ENCODE measurements at places on chromosomes 2 and 18.

DNA sequence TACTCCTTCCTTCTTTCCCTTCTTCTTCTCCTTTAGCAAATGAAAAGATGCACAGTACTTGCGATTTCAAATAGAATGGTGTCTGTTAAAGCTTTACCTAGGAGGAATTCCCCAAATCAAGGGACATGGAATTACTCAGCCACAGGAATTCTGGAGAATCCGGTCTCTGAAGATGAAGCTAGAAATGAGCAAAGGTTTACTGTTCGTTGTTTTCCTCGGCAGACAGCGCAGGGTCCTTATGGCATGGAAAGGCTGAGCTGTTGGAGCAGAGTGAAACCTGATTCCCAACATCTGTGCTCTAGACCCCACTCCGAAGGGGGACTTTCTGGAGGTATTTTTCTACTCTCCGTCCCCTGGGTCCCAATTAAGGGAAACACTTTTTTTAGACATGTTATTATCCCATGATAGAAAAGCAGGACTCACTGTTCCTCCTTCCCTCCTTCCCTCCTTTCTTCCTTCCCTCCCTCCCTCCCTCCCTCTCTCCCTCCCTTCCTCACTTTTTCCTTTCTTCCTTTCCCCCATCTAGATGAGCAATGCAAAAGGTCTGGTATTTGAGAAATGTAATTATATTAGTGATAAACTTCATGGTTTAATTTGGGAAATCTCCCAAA is 47.1 kb downstream of the CDCA7 start:
- DNase-seq: no peak

GRCh38 chr2:105576440-105577241 is 168.1 kb upstream of the NCK2 start:
- DNase-seq: peak; percentile 50

DNA sequence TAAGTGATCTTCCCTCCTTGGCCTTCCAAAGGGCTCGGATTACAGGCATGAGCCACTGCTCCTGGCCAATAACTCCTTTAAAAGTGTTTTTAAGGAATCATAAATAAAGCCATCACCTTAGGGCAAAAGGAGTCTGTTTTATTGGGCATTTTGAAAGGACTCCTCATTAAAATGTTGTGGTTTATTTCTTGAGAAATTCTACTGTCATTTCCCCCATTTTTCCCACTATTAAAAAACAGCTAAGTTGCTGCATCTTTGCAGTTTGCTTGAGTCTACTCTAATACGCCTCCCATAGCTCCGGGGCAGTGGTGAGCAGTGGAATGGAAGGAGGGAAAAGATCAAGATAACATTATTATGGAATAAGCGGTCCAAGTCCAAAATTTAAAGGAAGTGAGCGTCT is 293.2 kb downstream of the PIEZO2 start:
- DNase-seq: no peak

DNA sequence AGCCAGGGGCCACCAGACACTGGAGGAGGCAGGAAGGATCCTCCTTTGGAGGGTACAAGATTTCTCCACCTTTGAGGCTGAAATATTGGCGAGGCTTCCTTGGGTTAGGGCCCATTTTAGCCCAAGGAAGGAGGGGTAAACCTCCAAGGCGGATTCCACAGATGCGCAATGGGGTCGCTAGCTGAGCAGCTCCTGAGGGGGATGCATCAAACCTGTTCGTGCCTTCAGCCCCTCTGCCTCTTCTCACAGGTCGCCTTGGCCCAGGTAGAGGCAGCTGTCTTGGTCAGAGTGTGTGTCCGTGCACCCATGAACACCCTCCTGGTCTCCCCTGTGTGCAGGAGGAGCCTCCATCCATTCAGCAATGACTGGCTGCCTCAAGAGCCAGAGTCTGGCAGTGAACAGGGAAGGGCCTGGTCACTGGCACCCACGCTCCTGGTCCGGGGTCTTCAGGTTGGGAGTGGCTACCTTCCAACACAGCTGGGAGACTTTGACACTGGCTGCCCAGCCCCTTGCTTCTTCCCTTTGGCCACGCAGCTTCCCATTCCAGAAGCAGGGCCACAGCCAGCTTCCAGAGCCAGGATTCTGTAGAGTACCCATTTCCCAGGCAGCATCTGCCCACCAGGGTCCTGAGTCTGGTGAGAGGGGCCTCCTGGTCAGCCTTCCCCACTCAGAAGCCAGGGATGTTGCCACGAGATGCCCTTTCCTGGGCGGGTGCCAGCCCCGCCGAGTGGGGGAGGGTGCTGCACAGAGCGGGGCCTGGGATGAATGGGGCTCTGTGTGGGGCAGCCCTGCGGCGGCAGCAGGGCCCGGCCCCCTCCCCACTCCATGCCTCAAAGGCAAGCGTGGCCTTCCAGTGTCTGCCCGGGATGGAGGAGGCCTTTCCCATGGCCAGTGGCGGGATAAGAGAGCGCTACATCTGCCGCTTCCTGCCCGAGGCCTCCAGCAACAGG is 95.8 kb upstream of the GPC1 start:
- no peak for DNase-seq

DNA sequence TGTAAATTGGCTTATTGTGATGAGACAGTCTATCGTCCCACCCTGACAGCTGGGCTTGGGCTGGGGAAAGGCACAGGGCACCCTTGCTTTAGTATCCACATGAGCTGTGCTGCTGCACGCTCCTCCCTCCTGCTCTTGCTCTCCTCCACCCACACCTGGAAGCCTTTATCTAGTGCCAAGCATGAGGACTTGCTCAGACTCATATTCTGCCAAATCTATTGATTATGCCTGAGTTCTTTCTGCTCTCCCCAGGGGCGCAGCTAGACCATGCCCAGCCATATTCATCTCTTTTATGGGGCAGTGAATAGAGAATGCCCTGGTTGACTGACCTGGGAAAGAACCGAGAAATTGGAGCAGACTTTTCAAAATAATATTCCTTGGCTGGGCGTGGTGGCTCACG is 29.0 kb upstream of the DPYSL5 start:
- DNase-seq: no peak
